ENCODE measurements at places on chromosomes 7 and 10.

- no peak for DNase-seq
Measured at GRCh38 chr7:105098863-105099515, 85.0 kb downstream of the KMT2E start.

- DNase-seq = no peak
Measured at GRCh38 chr7:40047661-40048060, 86.8 kb downstream of the MPLKIP start.

GRCh38 chr7:141889321-141889720 lies 26.9 kb upstream of the OR9A4 start:
- DNase-seq = no peak

- DNase-seq = no peak
Measured at GRCh38 chr10:106467506-106467905, 697.0 kb downstream of the SORCS1 start.

- no peak for DNase-seq
Measured at GRCh38 chr10:102935939-102936605, 18.0 kb downstream of the CNNM2 start.

DNA sequence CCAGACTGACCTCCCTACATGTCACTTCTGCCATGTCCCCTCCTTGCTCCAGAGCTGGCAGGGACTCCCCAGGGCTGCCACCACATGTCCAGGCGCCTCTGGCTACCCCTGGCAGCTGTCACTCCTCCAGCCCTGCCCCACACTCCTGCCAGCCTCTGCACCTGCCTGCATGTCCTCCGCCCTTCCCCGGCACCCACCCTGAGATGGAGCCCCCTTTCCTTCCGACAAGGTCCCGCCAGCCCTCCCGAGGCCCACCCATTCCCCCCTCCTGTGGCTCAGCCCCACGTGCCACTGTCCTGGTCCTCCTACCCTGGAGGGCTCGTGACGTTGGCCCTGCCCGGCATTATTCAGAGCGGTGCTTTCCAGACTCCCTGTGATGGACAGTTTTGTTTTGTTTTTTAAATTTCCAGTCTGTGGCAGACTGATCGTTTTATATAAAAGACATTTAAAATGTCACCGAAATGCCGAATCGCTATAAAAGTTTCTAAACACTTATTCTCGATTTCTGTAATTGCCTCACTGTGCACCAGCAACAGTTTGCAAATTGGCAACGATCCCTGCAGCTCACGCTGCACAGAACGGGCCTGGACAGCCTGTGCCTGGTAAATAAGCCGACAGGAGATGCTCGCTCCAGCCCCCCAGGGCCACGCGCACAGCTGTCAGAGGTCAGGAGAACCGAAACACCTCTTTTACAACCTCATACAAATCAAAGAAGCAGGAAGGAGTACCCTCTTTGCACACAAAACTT lies 111.1 kb upstream of the SH2B2 start:
- DNase-seq = no peak

DNA sequence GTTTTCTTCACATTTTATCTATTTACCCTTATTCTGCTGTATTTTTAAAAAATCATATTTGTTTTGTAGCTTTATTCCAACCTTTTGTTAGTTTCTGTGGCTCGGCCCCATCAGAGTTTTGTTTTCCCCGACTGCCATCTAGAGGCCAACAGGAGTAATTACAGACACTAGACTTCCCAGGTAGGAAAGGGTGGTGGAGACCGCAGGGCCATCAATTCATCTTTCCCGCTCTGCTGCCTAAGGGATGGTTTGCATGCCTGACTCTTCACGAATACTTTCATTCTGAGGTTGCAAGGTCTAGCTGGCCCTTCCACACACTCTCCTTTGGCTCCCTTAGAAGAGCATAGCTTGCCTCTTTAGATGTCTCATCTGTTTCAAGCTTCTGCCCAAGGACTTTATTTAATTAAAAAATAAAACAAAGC lies 38.3 kb downstream of the LYZL2 start:
- no peak for DNase-seq

DNA sequence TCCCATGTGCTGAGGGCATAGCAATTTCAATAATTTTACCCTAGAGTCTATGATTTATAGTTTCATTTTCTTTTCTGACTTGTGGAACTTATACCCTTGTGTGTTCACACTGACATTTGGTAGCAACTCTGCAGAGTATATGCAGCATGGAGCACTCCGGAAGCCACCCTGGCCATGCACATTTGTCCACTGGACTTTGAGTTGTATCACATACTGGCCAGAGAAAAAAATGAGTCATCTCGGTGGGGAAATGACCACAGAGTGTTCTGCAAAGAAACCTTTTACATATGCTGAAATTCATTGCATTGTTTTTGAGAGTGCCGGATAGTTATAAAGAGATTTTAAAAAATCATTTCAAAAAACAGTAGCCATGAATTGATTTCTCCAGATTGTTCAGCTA lies 164.8 kb upstream of the COBL start:
- DNase-seq = no peak
